Lung (tissue), 17 donors: ENCODE measurements at places on chromosomes 4 and X. TPM values are rescaled to one million over a fixed set of nuclear protein-coding genes. Genes with fewer than 3 reads are reported as not detected.

- H3K4me3 ChIP-seq = no peak overlapping the region
- no peaks in the 10 kb centered on the region for H3K36me3 ChIP-seq
- DNase-seq = no peak
- H3K27me3 ChIP-seq = no peaks in the 10 kb centered on the region
- H3K27ac ChIP-seq = no peak overlapping the region
- no peaks in the 10 kb centered on the region for H3K4me1 ChIP-seq
These were observed 776.6 kb upstream of the LCORL start for GRCh38 chr4:18798123-18798522.

GRCh38 chrX:102708900-102709299 lies 3.3 kb upstream of the GPRASP2 start:
- no peak overlapping the region for H3K4me3 ChIP-seq
- H3K27ac ChIP-seq = no peak overlapping the region
- no peak for DNase-seq
- H3K4me1 ChIP-seq = no peaks in the 10 kb centered on the region
- no peaks in the 10 kb centered on the region for H3K36me3 ChIP-seq

DNA sequence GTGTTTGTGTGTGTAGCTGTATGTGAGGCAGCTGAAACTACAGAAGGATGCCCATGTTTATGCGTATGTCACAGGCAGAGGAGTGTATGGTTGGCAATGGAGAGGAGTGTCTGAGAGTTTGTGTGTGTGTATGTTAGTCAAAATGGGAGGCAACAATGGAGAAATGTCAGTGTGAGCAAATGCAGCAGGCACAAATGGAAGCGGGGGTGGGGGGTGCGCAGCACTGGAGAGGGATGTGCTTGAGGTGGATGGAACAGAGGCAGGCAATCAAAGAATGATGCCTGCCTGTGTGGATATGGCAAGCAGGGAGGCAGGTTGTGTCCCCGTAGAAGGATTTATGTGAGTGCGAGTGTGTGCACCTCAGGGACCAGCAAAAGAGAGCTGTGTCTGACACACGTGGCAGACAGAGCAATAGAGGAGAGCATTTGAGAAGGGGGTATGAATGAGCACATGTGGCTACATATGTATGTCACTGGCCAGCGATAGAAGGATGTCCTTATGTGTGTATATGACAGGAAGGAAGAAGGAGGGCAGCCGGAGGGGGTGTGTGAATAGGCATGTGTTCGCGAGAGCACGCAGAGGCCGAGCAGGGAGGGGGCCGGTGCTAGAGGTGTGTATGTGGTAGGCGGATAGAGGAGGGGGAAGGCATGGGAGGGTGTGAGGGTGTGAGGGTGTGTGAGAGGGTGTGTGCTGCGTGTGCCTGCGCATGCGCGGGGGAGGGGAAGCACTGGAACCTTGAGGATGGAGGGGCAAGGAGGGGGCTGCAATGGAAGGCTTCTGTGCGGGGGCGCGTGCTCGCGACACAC lies 1.1 kb downstream of the PJA1 start:
- H3K27me3 ChIP-seq = no peaks in the 10 kb centered on the region
- H3K27ac ChIP-seq = no peak overlapping the region
- peak overlapping the region; percentile 24 for H3K4me3 ChIP-seq
- peak; percentile 50 for DNase-seq
- peaks cover 3% of the 10 kb centered on the region for H3K4me1 ChIP-seq

GRCh38 chrX:3548765-3549391 lies 164.6 kb downstream of the PRKX start:
- H3K27me3 ChIP-seq = peaks cover 2% of the 10 kb centered on the region
- H3K36me3 ChIP-seq = no peaks in the 10 kb centered on the region
- H3K4me3 ChIP-seq = no peak overlapping the region
- DNase-seq = peak; percentile 36

- no peaks in the 10 kb centered on the region for H3K27me3 ChIP-seq
- no peak overlapping the region for H3K4me3 ChIP-seq
- no peak overlapping the region for H3K27ac ChIP-seq
- no peaks in the 10 kb centered on the region for H3K36me3 ChIP-seq
- peaks cover 3% of the 10 kb centered on the region for H3K4me1 ChIP-seq
These were observed 225.9 kb downstream of the NR3C2 start for GRCh38 chr4:148216321-148216720.

DNA sequence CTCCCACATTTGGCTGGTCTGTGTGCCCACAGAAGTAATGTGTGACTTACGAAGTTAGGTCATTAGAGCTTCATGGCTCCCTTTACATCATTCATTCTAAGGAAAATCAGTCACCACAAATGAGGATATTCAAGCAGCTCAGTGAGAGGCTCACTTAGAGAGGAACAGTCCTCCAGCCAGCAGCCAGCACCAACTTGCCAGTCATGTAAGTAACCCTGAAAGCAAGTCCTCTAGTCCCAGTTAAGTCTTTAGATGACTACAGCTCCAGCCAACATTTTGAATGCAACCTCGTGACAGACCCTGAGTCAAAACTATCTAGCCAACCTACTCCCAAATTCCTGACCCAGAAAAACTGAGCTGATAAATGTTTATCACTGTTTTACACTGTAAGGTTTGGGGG lies 71.3 kb downstream of the LRBA start:
- no peaks in the 10 kb centered on the region for H3K4me1 ChIP-seq
- DNase-seq = no peak
- no peaks in the 10 kb centered on the region for H3K36me3 ChIP-seq
- no peak overlapping the region for H3K27ac ChIP-seq
- H3K27me3 ChIP-seq = no peaks in the 10 kb centered on the region
- H3K4me3 ChIP-seq = no peak overlapping the region

Gene PWWP3B
- 0.73 TPM for polyA plus RNA-seq
